ENCODE measurements at places on chromosomes 7 and 10.

- no peak for DNase-seq
Measured at GRCh38 chr7:69643708-69644445, 45.6 kb downstream of the AUTS2 start.

- no peak for DNase-seq
Measured at GRCh38 chr10:93751832-93752231, 5.9 kb upstream of the LGI1 start.

GRCh38 chr10:69065406-69066361 is 22.2 kb upstream of the SRGN start:
- no peak for DNase-seq

- no peak for DNase-seq
Measured at GRCh38 chr10:15370212-15370855, 755 bp downstream of the FAM171A1 start.

DNA sequence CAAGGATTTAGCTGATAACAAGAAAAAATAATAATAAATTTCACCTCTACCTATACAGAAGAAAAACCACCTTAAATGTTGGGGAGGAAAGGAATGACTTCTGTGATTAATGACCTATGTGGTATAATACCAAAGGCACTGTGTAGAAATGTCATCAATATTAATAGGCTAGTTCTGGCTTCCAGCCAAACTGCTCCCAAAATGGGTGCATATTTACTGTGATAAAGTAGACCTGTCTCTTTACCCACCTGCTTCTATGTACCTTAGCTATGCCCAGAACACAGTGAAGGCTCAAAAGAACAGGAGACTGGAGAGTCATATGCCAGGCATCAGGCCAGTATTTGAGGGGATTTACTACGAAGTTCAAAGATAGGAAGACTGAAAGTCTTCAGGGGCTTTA is 76.0 kb downstream of the ATE1 start:
- DNase-seq, result no peak

- DNase-seq, result peak; percentile 75
Measured at GRCh38 chr7:128115821-128116723, 84.8 kb upstream of the LRRC4 start.

- no peak for DNase-seq
Measured at GRCh38 chr7:36154255-36155212, 1.5 kb downstream of the EEPD1 start.

DNA sequence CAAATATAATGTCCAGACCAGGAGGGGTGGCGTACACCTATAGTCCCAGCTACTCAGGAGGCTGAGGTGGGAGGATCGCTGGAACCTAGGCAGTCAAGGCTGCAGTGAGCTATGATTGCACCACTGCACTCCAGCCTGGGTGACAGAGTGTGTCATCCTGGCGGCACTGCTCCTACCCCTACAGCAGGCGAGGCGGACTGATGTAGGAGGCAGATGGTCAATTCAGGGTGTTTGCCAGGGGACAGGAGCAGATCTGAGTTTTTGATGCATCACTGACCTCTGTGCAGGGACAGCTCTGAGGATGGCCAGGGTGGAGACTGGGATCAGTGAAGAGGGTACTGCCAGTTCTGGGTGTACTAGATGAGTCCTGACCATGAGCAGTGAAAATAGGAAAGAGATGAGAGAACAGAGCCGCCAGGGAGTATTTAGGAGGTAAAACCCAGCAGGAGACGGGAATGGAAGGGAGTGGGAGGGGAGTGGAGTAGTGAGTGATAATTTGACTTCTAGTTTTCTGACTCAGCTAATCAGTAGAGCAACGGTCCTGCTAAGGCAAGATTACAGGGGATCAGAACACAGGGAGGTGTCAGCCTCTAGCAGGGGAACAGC is 75.3 kb downstream of the HIP1 start:
- no peak for DNase-seq

DNA sequence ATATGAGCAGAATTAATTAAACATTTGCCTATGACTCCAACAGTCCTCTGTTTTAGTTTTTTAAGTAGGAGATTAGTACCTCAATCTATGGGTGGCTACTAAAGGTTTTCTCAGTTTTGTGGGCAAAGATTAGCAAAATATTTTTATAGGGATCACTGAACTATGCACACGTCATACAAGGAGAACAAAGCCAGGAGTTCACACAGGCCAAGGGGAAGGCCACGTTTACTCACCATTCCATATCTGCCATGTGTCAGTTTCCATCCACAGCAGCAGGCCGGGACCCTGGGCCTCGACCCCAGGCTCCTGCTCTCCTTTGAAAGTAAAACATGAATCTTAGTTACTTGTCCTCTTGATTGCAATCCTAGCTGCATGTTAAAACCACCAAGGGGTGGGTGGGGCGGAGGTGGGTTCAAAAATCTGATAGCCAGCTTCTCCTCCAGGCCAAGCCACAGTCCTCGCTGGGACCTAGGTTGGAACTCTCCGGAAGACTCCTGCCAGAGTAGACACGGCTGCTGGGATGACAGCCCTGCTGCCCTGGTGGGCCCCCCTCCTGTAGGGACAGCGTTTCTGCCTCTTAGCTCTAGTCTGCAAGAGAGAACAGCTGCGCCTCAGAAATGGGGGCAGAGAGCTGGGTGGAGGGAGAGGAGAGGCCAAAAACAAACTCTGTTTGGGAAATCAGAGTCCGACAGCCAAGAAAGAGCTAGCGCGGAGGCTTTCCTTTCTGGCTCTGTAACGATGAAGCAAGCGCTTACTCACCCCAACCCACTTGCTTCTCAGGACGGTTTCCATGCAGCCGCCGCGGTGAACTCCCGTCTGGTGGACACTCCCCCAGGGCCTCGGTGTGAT is 35.6 kb downstream of the PITRM1 start:
- no peak for DNase-seq

DNA sequence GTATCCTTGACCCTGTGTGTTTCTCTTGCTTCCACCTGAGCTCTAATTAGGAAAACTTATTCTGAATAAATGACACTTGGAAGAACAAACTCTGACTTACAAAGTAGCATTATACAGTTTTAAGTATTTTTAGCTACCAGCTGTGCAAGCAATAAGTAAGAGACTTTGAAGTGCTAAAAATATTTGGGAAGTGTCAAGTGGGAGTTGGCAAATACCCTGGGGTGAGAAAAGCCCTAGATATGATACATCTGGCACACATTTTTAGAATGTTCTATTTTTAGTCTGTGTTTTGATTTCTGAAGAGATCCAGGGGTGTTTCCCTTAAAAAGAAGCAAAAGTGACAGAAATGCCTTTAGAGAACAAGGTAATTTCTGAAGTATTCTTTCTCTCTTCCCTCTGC is 132.7 kb upstream of the TEX47 start:
- DNase-seq, result no peak

DNA sequence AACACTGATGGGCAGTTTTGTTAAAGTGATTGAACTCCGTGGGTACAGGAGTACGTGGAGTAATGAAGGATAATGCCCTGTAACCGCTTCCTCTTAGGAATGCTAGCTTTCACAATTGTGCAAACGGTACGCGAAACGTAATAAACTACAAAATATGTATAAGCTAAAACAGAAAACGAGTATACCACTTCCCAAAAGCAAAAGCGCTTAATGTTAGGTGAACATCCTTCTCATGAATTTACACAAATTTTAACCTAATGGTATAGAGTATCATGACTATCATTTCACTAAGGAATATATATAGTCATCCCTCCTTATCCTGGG is 395 bp upstream of the ZNF25 start:
- DNase-seq, result no peak

DNA sequence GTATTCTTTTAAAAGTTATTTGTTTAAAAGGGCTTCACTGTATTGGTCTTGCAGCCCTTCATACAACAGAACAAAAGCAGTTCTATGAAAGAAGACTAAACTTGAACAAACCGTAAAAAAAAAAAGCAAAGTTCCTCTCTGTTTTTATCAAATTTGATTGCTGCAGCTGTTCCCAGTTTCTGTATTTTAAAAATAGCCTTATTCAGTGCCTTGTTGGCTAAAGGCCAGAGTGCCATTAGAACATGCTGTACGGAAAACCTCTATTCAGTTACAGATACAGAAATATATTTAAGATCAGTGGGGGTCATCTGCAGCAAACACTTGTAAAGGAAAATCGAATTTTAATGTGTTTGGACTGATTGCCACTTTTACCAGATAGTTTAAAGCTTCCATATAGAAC is 207.8 kb upstream of the ETV1 start:
- no peak for DNase-seq

GRCh38 chr10:70564113-70564725 is 38.3 kb downstream of the PRF1 start:
- no peak for DNase-seq

DNA sequence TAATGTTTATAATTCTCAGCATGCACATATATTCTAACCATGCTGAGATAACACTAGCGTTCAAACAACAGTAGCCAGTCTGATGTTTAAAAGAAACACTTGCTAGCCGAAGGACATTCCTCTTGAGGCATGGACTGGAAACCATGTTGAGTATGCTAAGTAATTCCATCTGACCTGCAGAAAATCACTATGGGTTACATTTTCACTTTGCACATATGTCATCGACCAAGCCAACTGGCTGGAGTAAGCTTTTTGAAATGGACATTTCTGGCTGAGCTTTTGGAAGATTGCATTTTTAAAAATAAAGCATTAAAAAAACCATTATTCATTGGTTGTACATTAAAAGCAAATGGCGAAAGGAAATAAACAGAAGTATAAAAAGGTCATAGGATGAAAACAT is 88.2 kb downstream of the BBS9 start:
- DNase-seq, result no peak

GRCh38 chr10:97509120-97509680 is 10.5 kb downstream of the UBTD1 start:
- no peak for DNase-seq

DNA sequence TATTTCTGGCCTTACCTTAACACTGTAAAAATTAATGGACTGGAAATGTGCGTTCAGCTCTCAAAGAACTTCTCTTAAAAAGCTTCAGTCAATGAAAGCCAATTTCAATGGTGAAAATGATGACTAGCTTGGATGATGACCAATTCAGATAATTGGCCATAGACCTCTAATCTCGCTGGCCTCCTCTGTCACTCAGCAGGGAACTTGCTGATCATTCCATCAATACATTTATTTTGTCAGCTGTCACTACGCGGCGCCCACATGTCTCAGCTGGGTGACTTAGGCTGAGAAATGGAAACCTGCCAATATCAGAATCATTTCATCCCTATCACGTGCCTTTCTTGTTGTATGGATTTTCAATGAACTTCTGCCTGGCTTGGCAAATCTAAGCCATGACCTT is 673.0 kb upstream of the AUTS2 start:
- DNase-seq, result no peak

DNA sequence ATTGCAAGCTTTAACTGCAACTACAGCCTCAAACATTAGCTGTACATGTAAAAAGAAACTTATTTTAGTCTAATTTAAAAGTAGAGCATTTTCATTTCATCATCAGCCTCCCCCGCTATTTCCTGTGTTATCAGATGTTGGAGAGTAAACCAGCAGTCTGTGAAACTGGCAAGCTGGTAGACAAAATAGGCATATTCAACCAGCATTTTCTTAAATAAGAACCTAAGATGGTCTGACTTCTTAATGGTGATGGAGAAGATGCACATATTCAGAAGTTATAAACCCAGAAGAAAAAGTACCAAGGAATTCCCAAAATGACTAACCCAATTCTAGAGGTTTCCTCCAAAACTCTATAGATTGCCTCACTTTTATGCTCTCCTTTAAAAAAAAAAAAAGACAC is 24.9 kb downstream of the PIK3AP1 start:
- DNase-seq, result no peak

Data from lower leg skin (tissue), 4 donors.